ENCODE measurements at places on chromosomes 5 and 9.

GRCh38 chr5:171882118-171882517, 96.5 kb downstream of the SMIM23 start:
- DNase-seq, result peak; percentile 14

GRCh38 chr9:15824310-15824709, 271.5 kb downstream of the CCDC171 start:
- DNase-seq, result no peak

DNA sequence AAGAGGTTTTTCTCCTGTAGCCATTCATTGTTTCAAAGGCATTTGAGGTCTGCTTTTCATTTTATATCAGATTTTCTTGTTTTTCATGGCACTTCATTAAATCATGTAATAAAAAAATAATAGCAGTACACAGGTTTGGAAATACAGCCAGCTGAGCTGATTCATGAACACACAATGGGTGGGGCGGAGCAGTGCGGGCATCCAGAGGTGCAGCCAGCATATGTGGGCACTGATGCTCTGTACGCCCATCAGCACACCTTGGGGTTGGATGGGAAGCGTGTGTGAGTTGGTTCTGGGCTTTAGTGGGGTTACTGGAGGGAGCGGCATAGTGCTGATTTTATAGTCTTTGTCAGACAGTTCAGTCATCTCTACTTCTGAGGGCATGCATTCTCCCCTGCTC, 54.2 kb upstream of the IRX4 start:
- no peak for DNase-seq

- DNase-seq, result no peak
Observed at GRCh38 chr5:166505067-166505466, 1786.4 kb upstream of the WWC1 start.

- no peak for DNase-seq
Observed at GRCh38 chr5:168578538-168579487, at the start of gene PANK3. Gene PANK3 (minus strand): TSS chr5:168579368. CDS start chr5:168579283, 85 bp downstream.

- no peak for DNase-seq
Observed at GRCh38 chr5:141001844-141002604, 35.7 kb downstream of the PCDHAC2 start.

DNA sequence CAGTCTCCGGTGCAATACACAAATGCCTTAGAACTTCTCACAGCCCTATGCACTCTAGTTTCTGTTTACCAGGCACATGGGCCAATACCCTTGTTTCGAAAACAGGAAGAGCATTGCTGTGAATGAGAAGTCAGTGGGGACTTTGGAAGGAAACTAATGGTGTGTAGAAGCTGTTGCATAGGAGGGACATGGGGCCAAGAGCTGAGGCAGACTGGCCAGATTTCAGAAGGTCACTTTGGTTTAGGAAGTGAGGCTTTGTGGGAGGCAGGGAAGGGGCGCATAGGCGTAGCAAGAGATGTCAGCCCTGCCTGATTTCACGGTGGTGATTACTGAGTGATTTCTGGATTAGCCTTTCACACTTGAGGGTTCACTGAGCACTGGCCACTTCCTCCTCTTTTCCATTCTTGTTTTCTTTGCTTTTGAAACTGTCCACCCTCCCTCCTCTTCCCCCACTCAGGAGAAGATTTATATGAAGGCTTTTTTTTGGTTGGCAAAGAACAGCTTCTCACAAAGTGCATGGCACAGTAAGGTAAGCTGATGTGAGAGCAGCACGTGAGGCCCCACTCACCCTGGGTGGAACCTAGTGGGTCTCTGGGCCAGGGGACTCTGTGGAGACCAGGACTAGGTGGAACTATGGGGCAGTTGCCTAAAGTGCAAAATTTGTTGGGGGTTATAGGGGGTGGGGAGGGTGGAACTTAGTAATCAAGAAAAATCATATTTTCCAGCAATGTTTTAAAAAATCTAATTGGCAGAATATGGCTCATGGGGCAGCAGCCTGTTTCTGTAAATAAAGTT, 6.1 kb upstream of the TMEM252 start:
- DNase-seq, result no peak

- DNase-seq, result no peak
Observed at GRCh38 chr9:4600368-4600767, 61.7 kb upstream of the PLPP6 start.

GRCh38 chr5:112737070-112737462, 619 bp upstream of the APC start:
- no peak for DNase-seq

DNA sequence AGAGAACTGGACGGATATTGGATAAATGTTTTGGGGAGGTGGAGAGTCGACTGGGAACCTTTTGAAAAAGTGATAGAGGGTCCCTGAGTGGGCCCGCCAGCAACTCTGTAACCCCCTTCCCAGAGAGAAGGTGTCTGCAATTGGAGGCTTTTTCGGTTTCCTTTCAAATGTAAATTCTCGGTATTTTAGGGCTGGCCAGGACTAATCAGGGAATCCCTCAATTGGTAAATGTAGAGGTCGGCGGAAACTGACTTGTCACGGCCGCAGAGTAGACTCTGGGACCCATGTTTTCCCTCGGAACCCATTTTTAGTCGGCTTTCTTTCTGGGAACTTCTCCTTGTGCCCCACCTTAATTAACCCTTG, 524 bp downstream of the CCNB1 start:
- no peak for DNase-seq

DNA sequence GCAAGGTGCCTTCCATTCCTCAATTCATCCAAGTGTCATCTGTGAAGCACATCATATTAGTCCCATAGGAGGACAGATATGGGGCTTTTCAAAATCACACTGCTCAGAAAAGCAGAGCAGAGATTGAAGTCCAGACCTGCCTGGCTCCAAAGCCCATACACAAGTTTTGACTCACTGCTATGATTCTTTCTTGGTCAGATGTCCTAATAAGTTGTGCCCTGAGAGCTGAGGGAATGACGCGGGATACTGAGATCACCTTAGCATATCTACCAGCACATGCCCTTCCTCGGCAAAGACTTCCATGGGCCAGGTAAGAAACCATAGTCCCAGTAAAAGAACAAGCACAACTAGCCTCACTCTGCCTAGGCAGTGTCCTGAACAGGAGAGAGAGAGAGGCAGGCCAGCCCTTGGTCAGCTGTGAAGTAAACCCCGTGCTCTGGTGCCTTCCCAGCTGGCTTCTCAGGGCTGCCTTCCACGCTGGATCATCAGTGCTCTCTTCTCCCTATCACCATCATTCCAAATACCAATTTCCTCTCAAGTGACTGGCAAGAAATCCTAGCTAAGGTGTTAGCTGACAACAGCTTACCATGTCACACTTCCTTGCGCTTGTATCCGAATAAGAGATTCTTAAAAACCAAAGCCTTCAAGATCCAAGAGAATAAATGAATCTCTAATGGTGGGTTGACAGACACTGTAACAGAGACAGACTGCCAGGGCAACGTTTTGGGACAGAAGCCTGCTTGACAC, 73.2 kb downstream of the SIL1 start:
- DNase-seq, result no peak

DNA sequence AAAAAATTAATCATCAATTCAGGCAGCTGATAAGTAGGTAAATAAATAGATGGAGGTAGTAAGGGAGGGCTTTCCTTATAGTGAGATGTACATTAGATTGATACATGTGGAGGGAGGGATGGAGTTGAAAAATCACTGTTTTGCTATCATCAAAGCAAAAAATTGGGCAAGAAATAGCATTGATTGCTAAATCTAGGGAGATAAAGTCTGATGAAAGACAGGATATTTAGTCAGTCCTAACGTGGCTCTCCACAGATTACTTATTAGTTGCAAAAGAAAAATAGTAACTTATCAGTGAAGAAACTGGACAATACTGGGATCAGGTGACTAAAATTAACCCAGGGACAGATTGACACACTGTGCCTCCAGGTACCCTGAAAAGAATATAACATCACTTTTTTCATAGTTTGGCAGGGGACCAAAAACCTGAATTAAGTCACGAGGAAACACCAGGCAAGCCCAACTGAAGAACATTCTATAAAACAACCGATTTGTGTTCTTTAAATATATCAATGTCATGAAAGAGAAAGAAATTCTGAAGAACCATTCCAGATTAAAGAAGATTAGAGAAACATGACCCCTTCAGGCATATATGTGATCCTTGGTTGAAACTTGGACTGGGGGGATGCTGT, 27.1 kb upstream of the GOLPH3 start:
- no peak for DNase-seq

DNA sequence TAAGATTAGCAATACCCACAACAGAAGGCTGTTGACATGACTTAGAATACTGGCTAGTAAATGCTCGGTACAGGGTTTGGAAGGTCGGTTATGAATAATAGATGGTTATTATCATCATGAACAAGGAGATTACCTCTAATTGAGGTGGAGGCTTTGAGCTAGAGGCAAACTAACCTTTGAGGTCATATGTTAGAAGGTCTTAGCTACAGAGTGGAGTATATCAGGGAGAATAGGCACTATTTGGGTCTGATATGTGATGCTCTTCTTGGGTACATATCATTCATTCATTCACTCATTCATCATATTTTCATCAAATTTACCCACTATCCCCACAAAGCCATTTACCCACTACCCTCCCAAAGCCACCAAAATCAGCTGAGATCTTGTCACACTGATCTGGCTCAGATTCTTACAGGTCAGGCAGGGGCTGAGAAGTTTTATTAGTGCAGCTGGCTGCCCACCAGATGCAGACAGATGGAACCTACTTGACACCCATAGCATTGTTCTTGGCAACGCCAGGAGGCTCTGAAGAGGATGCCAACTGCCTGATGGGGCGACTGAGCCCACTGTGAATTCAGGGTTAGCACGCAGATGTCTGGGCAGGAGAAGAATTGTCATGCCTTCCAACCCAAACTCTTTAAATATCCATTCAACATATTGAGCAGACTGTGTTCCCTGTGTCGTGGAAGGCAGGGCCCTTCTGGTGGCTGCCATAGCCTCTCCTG, 90.2 kb upstream of the SH3PXD2B start:
- DNase-seq, result no peak

GRCh38 chr5:132594170-132594569, 37.4 kb downstream of the RAD50 start:
- DNase-seq, result no peak

- DNase-seq, result no peak
Observed at GRCh38 chr9:87276327-87276841, 221.3 kb upstream of the DAPK1 start.

DNA sequence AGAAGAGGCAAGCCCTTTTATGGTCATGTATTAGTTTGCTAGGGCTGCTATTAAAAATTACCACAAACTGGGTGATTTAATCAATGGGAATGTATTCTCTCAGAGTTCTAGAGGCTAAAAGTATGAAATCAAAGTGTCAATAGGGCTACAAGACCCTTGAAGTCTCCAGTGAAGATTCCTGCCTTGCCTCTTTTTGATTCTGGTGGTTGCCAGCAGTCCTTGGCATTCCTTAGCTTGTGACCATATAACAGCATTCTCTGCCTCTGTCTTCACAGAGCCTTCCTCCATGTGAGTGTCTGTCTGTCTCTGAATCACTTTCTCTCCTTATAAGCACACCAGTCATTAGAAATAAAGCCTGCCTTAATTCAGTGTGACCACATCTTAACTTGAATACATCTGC, 282.7 kb downstream of the KCNN2 start:
- DNase-seq, result no peak

GRCh38 chr5:15550502-15551112, 50.6 kb downstream of the FBXL7 start:
- no peak for DNase-seq

DNA sequence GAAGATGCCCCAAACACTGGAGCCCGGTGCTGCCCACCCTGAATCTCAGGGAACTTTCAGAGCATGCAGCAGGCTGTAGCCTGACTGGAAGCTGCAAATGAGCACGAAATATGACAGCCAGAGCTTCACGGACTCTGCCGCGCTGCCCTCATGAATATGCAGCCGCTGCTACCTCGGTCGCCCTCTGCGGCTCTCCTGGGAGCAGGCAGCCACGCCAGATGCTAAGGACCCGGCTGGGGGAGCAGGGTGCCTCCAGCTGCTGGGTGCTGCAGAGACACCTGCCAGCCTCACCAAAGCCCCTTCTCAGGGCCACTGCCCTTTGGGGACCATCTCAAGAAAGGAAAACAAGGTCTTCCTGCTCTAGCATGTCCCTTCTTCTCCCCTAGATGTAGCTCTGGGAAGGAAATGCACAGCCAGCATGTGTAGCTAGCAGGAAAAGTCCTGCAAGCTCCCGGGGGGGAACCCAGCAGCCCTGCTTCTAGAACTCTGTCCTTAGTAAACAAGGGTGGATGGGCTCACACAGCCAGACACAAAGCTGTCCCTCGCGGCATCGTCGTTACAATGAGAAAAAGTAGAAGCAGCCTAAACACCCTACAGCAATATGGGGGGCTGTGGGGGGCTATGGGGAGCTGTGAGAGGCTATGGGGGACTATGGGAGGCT, 56.8 kb upstream of the OLFM1 start:
- no peak for DNase-seq

- DNase-seq, result no peak
Observed at GRCh38 chr5:178201221-178201926, 3.0 kb upstream of the HNRNPAB start.

GRCh38 chr5:109506556-109506955, 96.8 kb upstream of the PJA2 start:
- no peak for DNase-seq

DNA sequence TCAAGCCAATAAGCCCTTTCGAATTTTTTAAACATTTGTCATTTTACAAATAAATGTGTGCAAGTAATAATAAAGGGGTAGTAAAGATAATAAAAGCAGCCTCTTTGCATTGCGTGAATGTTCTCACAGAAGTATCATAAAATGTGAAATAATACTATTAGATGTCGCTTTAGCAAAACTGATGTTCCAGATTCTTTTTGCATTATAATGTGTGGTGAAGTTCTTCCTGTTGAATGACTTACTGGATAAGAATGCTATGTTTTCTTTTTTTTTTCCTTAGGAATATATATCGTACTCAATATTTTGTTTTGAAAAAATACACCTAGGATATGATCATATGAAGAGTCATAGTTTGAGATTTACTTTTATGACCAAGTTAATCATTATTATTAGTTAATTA, 85.2 kb upstream of the CDH12 start:
- DNase-seq, result no peak

DNA sequence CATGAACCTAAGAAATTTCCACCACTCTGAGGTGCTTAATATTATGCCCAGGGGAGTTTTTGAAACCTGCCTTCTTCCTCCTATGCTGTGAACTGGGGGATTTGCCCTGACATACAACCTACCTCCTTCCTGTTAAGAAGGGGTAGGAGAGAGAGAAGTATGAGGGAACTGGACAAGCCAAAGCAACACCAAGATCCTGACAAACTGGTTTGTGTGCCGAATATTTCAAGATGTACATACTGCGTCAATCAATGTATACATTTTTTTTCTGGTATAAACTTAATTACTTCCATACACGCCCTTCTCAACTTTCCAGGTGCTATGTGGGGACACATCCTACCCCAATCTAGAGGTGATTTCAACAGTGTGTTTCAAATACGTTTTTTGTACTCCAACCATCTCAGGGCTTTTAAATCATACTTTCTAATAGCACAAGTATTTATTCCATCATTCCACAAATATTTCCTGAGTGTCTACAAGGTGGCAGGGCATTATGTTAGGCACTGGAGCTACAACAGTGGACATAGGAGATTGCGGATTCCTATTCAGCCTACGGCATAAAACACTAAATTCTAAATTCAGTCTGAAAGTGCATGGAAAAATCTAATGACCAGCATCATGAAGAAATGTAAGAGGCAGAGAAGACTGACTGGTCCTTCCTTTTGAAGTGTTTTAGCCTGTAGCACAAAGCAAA, 70.1 kb upstream of the IFNK start:
- no peak for DNase-seq

- DNase-seq, result no peak
Observed at GRCh38 chr9:133938086-133938485, 54.0 kb downstream of the VAV2 start.

- no peak for DNase-seq
Observed at GRCh38 chr9:130634191-130634768, 30.1 kb upstream of the PRDM12 start.

GRCh38 chr9:112239708-112240107, 64.6 kb upstream of the SUSD1 start:
- DNase-seq, result no peak

All from activated CD4-positive, alpha-beta T cell treated with anti-CD3 and anti-CD28 coated beads, Interleukin-2, amount 50 U/mL, for 24 hours (primary cell).